SHP77 treated with DMSO at 0.1 percent for 48 hours (cell line): ENCODE measurements at places on chromosomes 4 and X.
A peak's percentile ranks its signal among the peaks of the same experiment; 100 is the strongest.

DNA sequence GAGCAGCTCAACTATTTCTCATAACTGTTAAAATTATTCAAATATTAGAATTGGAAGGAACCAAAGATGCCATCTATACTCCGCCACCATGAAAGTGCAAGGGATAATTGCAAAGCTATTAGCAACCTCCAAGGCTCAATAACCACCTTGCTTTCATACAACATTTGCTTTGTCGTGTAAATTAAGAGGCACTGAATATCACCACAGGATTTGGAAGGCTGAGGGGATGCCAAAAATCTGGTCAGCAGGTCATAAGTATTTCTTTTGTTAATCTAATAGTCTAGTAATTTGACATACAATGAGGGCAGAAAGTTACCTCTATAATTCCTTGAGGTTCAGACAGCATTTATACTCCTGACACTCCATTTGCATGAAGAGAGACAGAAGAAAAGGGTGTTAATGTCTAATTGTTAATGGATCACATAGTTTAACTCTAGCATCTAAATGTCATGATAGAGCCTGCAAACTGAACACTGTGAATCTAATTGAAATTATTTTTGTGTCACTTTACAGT is 200.9 kb upstream of the DIAPH2 start:
- DNase-seq = no peak

DNA sequence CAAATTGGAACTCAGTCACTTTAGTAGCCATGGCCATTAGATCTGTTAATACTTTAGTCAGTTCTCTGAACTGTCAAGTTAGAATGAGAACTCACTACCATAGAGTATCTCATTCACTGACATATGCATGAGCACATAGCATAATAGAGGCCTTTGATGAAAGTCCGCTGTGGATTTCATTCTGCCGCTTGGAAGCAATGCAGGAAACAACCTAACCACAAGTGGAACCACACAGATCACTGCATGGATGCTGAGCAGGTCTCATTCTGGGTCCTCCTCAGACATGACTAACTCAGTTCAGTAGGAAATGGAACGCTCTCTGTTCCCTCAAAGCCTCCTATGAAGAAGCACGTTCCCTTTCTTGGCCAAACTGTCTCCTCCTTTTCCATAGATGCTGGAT is 1624.8 kb upstream of the TENM3 start:
- no peak for DNase-seq

GRCh38 chrX:21056622-21057021 is 317.6 kb upstream of the CNKSR2 start:
- DNase-seq = no peak

GRCh38 chrX:31604629-31605221 is 532.9 kb upstream of the FTHL17 start:
- DNase-seq = no peak

DNA sequence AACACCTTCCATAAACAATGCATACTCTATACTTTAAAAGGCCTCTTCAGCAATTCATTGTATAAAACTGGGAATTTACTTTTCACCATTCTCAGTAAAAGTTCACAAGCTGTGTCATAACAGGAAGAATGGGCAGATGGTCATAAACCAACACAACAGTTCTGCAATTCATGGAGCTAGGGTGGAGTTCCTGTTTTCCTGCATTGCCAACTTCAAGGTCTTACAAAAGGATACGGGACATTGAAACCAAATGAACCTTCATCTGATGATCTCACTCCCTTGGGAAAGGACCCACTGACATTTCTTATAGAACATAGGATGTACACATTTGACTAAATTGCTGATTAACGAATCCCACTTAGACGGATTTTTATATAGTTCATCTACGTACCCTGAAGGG is 4.1 kb downstream of the KDR start:
- no peak for DNase-seq

GRCh38 chr4:112348488-112349158 is 51.5 kb downstream of the ALPK1 start:
- peak; percentile 61 for DNase-seq

DNA sequence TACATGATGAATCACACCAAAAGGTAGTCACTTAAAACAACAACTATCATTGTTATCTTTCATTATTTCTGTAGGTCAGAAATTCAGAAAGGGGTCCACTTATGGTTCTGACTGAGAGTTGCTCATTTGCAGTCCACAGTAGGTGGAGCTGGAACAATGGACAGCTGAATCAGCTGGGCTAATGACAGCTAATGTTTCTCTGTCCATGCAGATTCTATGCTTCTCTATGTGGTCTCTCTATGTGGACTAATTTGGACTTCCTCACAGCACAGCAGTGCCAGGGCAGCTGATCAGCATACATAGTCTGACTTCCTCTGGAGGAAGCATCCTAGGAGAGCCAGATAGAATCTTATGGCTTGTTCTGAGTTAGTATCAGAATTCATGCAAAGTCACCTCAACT is 131.7 kb upstream of the INTU start:
- DNase-seq = no peak

DNA sequence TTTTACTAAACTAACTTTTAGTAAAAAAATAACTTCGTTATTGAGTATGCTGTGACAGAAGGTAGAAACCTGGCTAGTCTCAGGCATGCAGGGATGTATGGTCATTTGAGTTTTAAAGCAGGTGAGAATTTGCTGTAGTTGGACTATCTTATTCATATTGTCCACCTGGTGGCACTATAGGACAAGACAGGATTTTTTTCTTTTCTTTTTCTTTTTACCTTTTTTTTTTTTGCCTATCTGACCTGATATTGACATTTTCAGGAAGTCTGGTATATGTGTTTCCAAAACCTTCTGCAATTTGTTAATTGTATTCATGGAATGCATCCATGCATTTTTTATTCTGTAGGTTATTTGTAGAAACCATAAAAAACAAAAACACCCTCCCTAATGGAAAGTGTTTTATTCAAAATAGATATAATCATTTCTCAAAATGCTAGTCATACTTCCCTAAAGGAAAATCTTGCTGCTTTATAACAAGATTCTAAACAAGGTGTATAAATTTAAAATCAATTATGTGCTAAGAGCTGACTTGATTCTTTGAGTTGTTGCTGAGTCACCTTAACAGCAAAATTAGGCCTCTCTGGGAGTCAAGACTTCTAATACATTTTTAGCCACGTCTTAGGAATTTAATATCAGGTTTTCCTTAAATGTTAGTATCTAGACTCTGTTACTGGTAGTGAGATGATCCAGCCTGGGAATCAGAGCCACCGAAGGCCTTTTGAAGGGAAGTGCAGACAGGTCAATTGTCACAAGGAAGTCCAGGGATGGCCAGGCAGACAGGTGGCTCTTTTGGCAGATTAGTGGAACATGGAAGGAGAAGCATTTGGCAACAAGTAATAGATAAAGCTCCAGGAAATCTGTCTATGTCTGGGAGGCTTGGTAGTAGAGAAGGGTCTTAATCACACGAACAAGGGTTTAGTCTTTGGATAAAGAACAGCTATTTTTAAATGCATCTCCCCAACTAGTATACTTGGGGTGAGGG is 201.3 kb upstream of the GNPDA2 start:
- no peak for DNase-seq

GRCh38 chr4:144583658-144584057 is 62.3 kb upstream of the HHIP start:
- no peak for DNase-seq

- DNase-seq = no peak
These were observed 121.3 kb downstream of the IDS start for GRCh38 chrX:149383852-149384251.

DNA sequence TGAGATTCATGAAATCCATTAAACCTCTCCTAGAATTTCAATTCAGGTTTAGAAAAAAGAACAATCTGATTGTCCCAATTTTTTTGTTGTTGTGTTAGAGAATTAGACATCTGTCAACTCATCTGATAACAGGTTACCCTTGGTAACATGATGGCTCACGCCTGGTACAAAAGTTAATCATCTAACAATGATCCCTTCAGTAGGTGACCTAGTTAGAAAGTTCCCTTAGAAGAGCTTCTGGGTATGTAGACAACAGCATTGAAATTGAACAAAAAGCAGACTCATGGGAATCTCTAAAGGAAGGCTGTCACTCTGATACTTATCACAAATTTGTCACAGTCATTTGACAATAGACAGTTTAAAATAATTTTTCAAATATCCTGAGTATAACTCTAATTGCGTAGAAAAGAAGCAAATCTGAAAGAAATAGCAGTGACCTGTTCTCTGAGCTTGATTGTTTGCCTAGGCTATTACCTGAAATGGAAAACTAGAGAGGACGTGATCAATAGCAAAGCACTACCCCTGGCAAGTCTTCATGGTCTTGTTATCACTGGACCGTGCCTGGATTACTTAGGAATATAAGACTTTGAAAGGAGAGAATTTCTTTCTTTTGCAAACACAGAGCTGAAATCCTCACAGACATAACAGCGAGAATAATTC is 880.4 kb upstream of the AGA start:
- DNase-seq = no peak

DNA sequence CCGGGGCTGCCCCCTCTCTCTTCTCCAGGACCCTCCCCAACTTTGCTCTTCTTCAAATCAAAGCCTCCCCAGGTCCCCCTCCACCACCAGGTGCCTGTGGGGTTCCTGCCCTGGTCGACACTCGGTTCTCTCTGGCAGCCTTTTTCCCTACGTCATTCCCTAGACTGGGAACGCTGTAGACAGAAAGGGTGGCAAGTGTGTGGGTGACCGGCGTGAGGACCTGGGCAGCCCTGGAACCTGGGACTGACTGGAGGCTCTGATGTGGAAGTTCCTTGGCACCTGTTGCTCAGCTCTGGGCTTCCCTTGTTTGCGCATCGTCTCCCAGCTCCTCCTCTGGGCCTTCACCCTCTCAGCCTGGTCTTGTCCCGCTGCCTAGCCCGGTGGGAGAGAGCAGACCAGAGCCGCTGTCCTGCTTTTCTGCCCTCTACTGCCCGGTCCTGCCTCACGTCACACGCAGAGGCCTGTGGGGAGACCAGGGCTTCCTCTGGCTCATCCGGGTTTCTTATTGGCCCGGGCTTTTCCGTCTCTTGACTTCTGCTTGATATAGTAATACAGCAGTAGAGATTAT is 1.3 kb downstream of the TACC3 start:
- no peak for DNase-seq

- no peak for DNase-seq
These were observed 127.8 kb downstream of the CRLF2 start for GRCh38 chrX:1084689-1085088.

DNA sequence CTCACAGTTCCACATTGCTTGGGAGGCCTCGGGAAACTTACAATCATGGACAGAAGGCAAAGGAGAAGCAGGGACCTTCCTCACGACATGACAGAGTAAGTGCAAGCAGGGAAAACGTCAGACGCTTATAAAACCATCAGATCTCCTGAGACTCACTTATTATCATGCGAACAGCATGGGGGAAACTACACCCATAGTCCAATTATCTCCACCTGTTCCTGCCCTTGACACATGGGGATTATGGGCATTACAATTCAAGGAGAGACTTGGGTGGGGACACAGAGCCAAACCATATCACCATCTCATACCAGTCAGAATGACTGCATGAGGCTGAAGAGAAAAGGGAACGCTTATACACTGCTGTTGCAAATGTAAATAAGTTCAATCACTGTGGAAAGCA is 1066.9 kb upstream of the PCDH7 start:
- no peak for DNase-seq

DNA sequence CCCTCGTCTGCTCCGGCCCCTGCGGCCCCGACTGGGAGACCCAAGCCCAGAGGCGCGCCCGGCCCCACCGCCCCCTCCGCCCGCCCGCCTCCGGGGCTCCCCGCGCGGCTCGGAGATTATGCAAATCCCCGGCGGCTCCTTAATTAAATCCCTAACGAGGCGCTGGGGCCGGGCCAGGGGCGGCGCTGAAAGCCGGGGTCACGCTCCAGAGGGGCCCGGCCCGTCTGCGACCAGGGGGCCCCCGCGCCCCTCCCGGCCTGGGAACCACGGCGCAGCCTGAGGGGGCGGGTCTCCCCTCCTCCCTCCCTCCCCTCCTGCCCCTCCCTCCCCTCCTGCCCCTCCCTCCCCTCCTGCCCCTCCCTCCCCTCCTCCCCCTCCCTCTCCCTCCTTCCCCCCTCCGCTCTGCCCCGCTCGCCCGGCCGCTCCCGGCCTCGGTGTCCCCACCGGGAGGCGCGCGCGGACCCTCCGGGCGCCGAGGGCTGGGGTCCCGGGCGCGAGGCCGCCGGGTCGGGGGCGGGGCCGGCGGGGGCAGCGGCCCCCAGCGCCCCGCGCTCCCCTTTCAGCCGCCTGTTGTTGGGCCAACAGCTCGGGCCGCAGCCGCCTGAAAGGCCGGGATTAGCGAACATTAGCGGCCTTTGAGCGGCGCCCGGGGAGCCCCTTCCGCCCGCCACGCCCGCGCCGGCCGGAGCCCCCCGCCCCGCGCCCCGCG is 25.9 kb upstream of the FGFR3 start:
- DNase-seq = no peak

DNA sequence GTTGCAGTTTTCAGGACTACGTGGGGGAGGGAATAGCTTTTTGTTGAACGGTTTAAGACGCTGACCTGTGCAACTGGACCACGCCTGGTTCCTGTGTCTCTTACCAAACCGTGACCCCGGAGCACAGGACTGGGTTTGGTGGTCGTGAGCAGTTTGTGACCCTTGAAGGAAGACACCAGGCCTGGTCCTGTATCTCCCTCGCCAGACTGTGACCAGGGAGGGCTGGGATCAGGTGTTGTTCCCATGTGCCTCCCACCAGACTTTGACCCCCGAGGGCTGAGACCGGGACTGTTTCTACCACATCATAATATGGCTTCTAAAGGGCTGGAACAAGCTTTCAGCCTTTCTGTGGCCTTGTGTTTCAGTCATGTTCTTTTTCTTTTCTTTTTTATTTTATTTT is 683 bp downstream of the EBP start:
- no peak for DNase-seq

- DNase-seq = no peak
These were observed 47.7 kb downstream of the ARHGEF38 start for GRCh38 chr4:105599932-105600655.

DNA sequence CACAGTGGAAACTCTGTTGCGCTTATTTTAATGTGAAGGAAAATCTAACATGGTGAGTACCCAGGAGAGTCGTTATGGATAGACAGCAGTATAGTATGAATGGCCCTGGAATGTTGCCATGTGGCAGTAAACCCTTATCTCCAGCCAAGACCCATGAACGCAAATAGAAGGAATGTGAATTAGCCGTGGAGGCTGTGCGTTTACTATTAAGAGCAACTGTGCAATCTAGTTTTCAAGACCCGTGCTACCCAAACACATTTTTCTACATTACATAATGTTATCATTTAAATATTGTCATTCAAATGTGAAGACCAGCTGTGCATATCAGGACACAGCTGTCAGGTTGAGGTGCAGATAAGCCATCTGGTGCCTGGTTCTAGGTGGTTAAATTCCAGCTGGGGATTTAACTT is 13.3 kb upstream of the AGA start:
- no peak for DNase-seq

- no peak for DNase-seq
These were observed 1028.2 kb downstream of the PCDH7 start for GRCh38 chr4:31748382-31748781.
